ENCODE measurements at places on chromosomes 4 and X. TPM values are rescaled to one million over a fixed set of nuclear protein-coding genes. Genes with fewer than 3 reads are reported as not detected.

Gene TCEAL7
- total RNA-seq: 8.3 TPM

- peaks cover 32% of the 10 kb centered on the region for H3K27me3 ChIP-seq
- peak overlapping the region; percentile 59 for H3K27ac ChIP-seq
- no peaks in the 10 kb centered on the region for H3K36me3 ChIP-seq
- H3K4me1 ChIP-seq: no peaks in the 10 kb centered on the region
- no peak for DNase-seq
These were observed 9.3 kb downstream of the PRDM8 start for GRCh38 chr4:80206521-80207171.

- no peaks in the 10 kb centered on the region for H3K27me3 ChIP-seq
- H3K4me3 ChIP-seq: no peak overlapping the region
- no peak overlapping the region for H3K27ac ChIP-seq
- H3K4me1 ChIP-seq: no peaks in the 10 kb centered on the region
- H3K36me3 ChIP-seq: no peaks in the 10 kb centered on the region
These were observed 225.8 kb upstream of the TEX13C start for GRCh38 chrX:125093852-125094251.

DNA sequence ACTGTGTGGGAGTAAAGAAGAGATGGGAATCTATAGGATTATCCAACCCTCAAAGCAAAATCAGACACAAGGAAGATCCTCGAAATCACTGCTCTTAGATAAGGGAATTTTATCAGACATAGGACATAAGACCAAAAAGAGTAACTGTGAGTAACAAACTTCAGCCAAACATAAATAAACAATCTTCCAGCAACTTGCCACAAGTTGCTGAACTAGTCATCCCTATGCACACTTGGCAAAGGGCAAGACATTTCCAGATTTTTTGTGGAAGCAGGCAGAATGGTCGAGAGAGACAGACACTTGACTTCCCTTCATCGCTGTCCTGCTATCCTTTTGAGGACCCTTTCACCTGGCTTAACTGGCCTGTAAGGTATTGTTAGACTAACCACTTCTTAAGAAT lies 89.6 kb downstream of the KCNIP4 start:
- no peaks in the 10 kb centered on the region for H3K36me3 ChIP-seq
- H3K27me3 ChIP-seq: no peaks in the 10 kb centered on the region
- H3K4me3 ChIP-seq: no peak overlapping the region
- DNase-seq: no peak
- H3K27ac ChIP-seq: no peak overlapping the region

- H3K36me3 ChIP-seq: no peaks in the 10 kb centered on the region
- no peaks in the 10 kb centered on the region for H3K27me3 ChIP-seq
- peak overlapping the region; percentile 52 for H3K4me3 ChIP-seq
- no peak for DNase-seq
These were observed 55.8 kb upstream of the BCOR start for GRCh38 chrX:40153345-40154249.

DNA sequence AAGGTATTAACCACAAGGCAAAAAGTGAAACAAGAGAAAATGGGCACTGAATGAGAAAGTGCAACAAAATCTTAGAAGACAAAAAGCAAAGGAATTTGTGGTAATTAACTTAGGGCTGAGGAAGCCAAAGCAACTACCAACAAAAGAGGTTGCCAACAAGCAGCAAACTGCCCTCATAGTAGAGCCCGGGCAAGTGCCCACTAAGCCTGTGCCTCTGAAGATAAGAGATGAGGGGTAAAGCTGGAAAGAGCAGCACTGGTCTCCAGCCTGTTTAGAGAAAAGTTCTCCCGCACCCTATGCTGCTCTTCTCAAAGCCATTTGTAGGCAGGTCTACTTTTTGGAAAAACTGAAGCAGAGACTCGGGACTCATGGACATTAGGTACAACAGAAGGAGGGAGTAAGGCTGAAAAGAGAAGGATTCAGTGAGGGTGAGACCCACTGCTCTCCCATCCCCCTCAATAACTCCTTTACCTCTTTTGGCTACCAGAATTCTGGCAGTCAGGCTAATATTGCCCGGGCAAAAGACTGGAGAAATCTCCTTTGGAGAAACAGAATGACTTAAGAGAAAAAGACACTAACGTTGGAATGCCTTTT lies 29.6 kb upstream of the KCNE5 start:
- no peak overlapping the region for H3K4me3 ChIP-seq
- no peaks in the 10 kb centered on the region for H3K4me1 ChIP-seq
- peaks cover 19% of the 10 kb centered on the region for H3K36me3 ChIP-seq
- no peak overlapping the region for H3K27ac ChIP-seq
- no peaks in the 10 kb centered on the region for H3K27me3 ChIP-seq
